ENCODE measurements at places on chromosomes 4 and X.
A peak's percentile ranks its signal among the peaks of the same experiment; 100 is the strongest.

GRCh38 chrX:151609222-151609621, 45.7 kb downstream of the PASD1 start:
- no peak for ATAC-seq

DNA sequence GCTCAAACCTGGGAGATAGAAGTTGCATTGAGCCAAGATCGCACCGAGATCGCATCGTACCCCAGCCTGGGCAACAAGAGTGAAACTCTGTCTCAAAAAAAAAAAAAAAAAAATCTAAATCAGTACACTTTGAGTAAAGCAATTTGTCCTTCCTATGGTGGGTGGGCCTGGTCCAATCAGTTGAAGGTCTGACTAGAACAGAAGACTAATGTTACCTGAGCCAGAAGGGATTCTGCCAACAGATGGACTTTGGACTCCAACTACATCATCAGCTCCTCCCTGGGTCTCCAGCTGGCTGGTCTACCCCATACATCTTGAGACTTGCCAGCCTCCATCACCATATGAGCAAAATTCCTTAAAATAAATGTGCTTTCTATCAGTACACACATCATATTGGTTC, 155.2 kb downstream of the DHRSX start:
- no peak for ATAC-seq

DNA sequence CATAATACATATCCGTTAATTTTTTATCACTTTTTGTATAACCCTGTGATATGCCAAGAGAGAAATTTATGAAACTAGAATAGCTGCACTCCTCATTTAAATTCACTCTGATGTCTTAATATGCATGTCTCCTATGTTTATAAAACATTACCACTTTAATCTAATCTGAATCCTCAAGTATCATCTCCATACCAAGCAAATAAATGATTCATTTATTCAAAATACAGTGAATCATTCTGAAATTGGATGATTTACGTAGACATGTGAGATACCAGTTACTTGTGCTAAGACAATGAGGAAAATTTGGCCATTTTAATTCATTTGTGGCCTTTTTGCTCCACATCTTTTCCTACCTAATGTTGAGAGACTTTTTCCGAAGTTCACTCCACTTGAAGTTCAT, 435.1 kb upstream of the FTHL17 start:
- no peak for ATAC-seq

DNA sequence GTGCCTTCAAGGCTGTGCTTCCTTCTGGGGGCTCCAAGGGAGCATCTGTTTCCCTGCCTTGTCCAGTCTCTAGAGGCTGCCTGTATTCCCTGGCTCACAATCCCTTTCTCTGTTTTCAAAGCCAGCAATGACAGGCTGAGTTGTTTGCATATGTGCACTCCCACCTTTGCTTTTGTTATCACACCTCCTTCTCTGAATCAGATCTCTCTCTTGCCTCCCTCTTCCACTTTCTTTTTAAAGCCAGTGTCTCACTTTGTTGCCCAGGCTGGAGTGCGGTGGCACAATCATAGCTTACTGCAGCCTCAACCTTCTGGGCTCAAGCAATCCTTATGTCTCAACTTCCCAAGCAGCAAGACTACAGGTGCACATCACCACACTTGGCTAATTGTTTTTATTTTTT, 37.1 kb upstream of the LEF1 start:
- ATAC-seq = no peak

GRCh38 chr4:145730026-145730425, 50.1 kb downstream of the C4orf51 start:
- no peak for ATAC-seq

DNA sequence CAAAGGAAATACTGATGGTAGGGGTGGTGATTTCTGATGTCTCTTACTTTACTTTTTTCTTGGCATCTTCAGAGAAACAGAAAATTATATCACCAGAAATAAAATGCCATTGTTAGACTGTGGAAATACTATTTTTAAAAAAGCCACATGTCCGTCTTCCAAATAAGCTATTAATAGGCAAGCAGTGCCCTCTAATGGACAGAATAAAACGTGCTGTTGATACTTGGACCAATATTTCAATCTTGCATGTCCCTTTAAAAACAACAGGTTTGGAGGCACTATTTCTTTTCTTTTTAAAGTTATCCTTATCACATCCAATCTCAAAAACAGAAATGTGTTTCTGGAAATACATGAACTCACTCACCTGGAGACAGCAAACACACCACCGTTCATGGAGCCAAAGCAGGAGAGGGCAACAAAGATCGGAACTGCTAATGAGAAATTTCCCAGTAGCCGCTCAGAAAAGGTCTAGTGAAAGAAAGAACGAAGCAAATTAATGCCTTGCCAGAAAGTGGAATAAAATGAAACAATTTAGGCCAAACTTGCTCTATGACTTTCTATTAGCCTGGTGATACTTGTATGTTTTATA, 59.2 kb downstream of the SLC7A11 start:
- ATAC-seq = no peak

- no peak for ATAC-seq
Observed at GRCh38 chr4:147971116-147971515, 239.2 kb downstream of the ARHGAP10 start.

- ATAC-seq = no peak
Observed at GRCh38 chr4:25454476-25454875, 77.4 kb downstream of the ANAPC4 start.

DNA sequence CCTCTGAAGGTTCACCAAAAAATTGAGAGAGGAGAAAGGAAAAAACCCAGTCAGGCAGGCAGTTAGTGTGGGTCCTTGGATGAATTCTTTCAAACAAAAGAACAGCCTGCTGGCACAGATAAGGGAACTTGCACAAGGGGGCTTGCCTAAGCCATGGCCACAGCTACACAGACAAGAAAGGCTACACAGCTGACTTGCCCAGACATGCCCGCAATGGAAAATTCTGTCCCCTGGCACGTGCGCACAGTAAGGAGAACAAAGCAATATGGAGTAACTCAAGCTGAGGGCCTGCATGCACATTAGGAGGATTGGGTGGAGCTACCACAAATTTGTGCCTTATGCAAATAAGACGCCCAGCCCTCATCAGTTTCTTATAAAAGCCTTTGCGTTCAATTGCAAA, 512.5 kb upstream of the HTR2C start:
- ATAC-seq = no peak

DNA sequence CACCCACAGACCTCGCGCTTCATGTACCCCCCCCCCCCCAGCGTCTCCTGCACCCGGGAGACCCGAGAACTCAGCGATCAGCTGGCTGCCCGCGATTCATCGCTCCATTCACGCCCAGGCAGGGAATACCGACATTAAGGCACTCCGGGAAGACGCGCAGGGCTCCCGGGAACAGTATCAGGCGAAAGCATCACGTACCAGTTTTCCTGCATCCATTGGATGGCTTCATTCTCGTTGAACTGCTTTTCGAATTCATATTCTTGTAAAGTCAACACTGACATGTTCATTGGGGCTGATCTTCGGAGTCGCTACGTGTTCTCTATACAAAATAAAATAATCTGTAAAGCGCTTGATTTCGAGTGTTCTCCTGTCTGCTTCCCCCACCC, 373 bp downstream of the ELOVL6 start:
- no peak for ATAC-seq

GRCh38 chr4:75016472-75016871, 83.6 kb downstream of the PARM1 start:
- ATAC-seq = no peak

- ATAC-seq = no peak
Observed at GRCh38 chr4:128768373-128768996, 41.0 kb upstream of the JADE1 start.

DNA sequence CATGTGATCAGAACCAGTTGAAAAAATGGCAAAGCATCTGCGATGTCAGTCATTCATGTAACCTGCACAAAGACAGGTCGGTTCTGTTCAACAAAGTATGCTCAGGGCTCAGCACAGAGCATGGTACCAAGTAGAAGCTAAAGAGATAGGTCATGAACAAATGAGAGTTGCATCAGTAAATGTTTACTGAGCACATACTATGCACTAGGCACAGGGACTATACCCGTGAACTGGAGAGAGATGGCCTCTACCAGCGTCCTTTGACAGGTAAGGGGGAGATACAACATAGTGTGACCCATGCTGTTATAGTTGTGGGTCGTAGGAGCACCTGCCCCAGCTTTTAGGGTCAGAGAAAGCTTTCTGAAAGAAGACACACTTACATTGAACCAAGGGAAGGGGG, 46.7 kb downstream of the PHKA2 start:
- no peak for ATAC-seq

- ATAC-seq = no peak
Observed at GRCh38 chr4:170400361-170400760, 310.6 kb upstream of the AADAT start.

GRCh38 chrX:120559804-120560203, 958 bp downstream of the CUL4B start:
- no peak for ATAC-seq

GRCh38 chr4:105208561-105208960, 61.9 kb downstream of the TET2 start:
- no peak for ATAC-seq

DNA sequence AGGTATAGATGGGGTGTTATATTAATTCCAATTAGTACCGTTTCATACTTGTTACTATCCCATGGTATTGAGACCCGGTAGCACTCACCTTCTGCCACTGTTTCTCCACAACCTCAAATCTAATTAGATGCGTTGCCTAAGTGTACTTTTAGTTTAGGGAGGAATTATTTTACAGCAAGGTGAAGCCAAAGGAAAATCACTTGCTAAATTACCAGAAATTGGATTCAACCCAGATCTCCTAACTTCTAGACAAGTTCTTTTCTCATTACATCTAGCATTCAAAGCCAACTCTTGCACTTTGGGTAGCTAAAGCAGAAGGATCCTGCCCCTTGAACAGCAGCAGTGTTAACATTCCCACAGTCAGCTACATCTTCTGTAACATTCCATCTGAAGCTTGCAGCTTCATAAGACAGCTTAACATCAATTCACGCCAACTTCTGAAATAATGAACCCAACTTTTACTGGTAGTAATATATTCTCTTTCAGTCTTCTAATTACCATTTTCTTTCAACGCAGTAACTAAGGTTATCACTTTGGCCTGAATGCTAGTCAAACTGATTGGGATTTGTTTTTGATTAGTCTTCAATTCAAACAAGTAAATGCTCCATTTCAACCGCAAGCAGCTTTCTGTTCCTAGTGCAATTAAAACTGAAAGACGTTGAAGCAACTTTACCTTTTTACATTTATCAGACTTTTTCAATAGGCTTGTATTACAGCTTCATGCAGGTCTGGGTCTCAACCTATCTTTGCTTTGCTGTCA, 934 bp upstream of the SEC31A start:
- no peak for ATAC-seq

- ATAC-seq = no peak
Observed at GRCh38 chr4:108336076-108336475, 167.3 kb upstream of the LEF1 start.

DNA sequence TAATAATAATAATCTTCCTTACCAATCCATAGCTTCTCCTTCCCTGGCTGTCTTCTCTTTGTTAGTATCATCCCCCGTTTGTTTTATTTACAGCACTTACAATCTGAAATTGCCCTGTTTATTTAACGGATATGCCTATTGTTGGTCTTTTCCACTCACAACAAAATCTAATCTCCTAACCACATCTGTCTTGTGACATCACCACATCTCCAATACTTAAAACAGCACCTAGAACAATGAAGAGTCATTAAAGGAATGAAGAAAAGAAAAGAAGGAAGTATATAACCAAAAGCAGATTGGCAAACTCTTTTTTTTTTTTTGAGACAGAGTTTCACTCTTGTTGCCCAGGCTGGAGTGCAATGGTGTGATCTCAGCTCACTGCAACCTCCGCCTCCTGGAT, 38.7 kb upstream of the JADE1 start:
- ATAC-seq = no peak

GRCh38 chrX:105781804-105782203, 40.5 kb upstream of the NRK start:
- ATAC-seq = no peak

DNA sequence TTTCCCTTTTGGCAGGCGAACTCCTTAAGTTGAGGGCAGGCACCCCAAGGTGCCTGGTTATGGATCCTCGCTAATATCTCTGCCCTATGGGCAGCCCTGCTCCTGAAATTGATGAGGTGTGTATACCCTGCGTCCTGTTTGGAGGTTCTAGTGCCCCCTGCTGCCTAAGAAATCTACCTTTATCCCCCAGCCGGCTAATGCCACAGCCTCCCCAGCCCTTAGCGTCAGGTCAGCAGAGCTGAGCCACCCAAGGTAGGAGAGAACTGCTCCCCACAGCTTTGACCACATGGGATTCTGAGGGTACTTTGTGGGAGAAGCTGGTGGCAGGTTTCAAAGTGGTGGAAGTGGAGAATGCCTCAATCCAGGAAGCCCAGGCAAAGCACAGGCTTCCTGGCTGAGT, 50.8 kb downstream of the ANAPC4 start:
- ATAC-seq = no peak

GRCh38 chr4:55941881-55942396, 6.8 kb upstream of the CEP135 start:
- no peak for ATAC-seq

- ATAC-seq = no peak
Observed at GRCh38 chr4:181643466-181643865, 599.7 kb upstream of the TENM3 start.

GRCh38 chr4:64713256-64713840, 304.1 kb upstream of the TECRL start:
- no peak for ATAC-seq

DNA sequence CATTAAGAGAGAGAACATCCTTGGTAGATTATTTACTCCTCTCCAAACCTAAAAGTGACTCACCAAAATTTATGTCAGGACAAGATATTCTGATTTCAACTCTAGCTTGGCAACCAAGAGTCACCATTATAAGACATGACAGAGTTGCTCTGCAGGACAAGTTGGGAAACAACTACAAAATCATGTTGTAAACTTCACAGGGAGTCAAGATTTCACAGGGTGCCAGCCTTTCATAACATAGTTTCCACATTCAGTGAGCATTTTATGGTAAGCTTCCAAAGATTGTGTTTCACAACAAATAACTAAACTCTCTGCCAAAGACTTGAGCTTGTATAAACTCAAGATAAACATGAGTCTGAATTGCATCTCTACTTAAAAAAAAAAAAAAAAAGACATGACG, 121.0 kb upstream of the DIAPH2 start:
- ATAC-seq = peak; percentile 88

DNA sequence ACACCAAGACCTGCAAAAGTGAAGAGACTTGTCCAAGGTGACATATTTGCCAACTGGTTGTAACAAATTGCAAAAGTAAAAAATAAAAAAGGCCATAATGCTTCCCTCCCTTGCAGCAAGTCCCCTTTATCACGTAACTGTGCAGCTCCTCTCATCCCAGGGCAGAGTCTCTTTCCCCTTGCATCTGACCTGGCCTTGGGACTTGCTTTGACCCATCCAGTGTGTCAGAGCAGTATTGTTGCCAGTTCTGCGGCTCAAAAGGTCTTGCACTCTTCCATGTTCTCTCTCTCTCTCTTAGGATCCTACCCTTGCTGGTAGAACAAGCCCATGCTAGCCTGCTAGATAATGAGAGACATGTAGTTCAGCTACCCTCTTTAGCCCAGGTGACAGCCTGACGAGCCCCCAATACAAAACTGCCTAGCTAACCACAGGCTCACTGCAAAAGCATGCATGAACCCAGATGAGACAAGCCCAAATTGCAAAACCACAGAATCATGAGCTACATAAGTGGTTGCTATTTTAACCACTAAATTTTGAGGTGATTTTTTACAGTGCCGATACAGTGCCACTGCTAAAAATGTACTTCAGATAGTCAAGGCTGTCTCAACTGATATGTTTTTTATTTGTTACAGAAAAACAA, 289.5 kb upstream of the PPARGC1A start:
- no peak for ATAC-seq

Measured in gastroesophageal sphincter (tissue), 4 donors.